ENCODE measurements at places on chromosomes 13 and 19. TPM values are rescaled to one million over a fixed set of nuclear protein-coding genes. Genes with fewer than 3 reads are reported as not detected.

- no peaks in the 10 kb centered on the region for H3K27me3 ChIP-seq
- no peak for DNase-seq
- no peaks in the 10 kb centered on the region for H3K4me1 ChIP-seq
- no peaks in the 10 kb centered on the region for H3K36me3 ChIP-seq
- H3K4me3 ChIP-seq: no peak overlapping the region
Observed at GRCh38 chr13:97249093-97249795, 27.1 kb downstream of the MBNL2 start.

DNA sequence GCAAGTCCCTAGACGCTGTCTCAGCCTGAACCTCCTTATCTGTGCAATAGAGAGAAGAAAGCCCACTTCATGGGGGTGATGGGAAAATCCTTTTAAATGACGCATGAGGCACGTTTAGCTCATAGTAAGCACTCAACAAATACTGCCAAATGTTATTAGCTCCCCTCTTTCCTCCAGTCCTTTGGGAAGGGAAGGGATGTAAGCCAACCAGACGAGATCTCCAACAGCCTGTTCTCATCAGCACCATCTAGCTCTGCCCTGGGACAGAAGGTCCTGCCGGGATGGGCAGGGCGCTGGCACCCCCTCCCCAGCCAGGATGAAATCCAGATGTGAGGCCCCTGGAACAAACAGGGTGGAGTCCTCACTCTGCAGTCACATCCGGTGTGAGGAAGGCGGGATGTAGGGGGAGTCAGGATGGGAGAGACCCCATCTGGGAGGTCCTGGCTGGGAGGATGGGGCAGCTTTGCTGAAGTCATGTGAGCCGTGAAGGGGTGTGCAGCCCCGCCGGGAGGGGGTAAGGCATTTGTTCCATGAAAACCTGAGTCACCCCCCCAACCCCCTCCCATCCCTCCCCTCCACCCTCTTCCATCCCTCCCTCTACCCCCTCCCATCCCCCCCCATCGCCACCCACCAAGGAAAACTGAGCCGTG, 4.6 kb downstream of the S1PR2 start:
- no peaks in the 10 kb centered on the region for H3K27me3 ChIP-seq
- H3K27ac ChIP-seq: no peak overlapping the region
- no peak for DNase-seq
- no peak overlapping the region for H3K4me3 ChIP-seq

DNA sequence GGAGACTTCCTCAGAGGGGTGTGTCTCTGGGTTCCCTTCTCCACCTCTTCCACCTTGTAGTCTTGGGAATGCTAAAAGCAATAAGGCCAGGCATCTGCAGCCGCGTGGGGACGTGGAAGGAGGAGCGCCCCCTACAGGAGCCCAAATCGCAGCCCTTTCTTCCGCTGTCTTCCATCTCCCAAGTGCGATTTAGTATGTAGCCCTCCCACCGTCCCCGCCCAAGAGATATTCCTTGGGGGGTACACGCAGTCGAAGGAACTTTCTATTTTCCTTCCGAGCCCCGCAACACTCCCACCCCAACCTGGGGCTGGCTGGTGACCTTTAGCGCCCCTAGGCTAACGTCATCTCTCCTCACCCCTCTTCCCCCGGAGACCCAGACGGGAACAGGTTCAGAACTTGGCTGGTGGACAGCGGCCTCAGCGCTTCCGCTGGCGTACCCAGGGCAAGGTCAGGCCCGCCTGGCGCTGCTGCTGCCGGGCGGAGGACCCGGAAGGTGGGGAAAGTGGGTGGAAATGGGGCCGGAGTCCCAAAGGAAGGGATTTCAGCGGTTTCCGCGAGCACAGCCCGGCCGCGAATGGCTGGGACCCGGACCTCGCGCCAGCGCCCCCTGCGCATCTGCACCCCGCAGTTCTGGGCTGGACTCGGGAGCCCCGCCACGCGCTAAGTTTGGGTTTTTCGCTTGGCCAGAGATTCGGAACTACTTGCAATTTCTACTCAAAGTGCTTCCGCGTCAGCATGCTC, 2.1 kb upstream of the PCDH8 start:
- no peak for DNase-seq
- no peaks in the 10 kb centered on the region for H3K4me1 ChIP-seq
- H3K27me3 ChIP-seq: peaks cover 20% of the 10 kb centered on the region

The ZNF560 gene
- total RNA-seq: not detected

DNA sequence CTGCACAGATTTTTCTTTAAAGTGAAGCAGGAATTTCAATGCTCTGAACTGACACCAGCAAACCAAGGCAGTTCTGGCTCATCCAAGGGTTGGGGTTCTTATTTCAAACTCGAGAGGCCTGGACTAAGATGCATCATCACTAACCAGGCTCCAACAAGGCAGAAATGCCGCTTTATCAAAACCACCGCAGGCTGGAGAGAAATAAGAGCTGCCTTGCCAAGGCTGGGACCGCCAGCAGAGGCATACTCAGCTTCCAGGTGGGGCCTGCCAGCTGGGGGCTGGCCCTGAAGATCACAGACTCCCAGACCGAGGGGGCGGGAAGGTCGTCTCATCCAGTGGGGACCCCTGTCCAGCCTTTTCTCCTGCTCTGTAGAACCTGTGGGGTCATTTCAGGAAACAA, 37.4 kb upstream of the GAS6 start:
- H3K4me3 ChIP-seq: no peak overlapping the region
- H3K27ac ChIP-seq: no peak overlapping the region
- DNase-seq: no peak

GRCh38 chr19:31147234-31147633, 202.0 kb downstream of the TSHZ3 start:
- DNase-seq: no peak
- H3K4me1 ChIP-seq: no peaks in the 10 kb centered on the region
- H3K36me3 ChIP-seq: no peaks in the 10 kb centered on the region
- peaks cover 15% of the 10 kb centered on the region for H3K27me3 ChIP-seq
- no peak overlapping the region for H3K27ac ChIP-seq
- no peak overlapping the region for H3K4me3 ChIP-seq

DNA sequence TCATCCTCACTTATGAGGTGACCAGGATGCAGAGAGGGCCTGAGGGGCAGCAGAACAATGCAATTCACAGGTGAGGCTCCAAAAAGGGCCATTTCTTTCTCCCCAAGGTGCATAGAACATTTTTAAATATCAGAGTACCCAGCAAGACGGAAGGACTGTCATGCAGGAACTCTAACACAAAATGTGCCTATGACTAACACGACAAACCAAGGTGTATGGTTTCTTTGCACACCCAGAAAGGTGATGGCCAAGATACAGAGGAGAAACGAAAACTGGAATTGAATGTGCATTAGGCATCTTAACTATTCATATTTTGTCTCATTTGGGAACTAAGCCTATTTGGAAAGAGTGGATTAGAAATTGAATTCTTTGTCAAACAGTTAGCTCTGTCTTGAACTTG, 29.9 kb downstream of the SHISA2 start:
- no peaks in the 10 kb centered on the region for H3K36me3 ChIP-seq
- no peak overlapping the region for H3K4me3 ChIP-seq
- H3K27ac ChIP-seq: no peak overlapping the region
- no peaks in the 10 kb centered on the region for H3K27me3 ChIP-seq
- peaks cover 2% of the 10 kb centered on the region for H3K4me1 ChIP-seq

The CD22 gene
- 25.7 TPM for total RNA-seq

DNA sequence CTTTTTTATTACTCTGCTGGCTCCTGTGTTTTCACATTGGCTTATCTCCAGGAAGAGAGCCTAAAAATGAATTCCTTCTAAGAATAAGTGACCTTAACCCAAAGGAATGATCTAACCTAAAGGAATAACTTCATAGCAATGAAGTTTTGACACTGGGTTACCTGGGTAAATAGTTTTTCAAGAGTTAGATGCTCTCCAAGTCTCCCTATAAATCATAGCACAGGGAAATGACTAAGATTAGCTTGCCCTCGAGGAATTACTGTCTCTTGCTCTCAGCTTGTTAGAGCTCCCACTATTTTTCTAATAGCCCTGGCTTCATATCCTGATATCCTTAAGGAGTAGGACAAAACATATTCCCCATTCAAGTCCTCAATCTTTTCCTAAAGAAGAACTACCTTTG, 66.3 kb downstream of the SPRY2 start:
- H3K4me1 ChIP-seq: no peaks in the 10 kb centered on the region
- no peak overlapping the region for H3K4me3 ChIP-seq
- H3K36me3 ChIP-seq: no peaks in the 10 kb centered on the region
- H3K27me3 ChIP-seq: no peaks in the 10 kb centered on the region
- no peak overlapping the region for H3K27ac ChIP-seq

GRCh38 chr19:3455960-3456601, 24.2 kb downstream of the SMIM24 start:
- no peaks in the 10 kb centered on the region for H3K27me3 ChIP-seq
- no peak overlapping the region for H3K4me3 ChIP-seq
- no peak for DNase-seq
- no peak overlapping the region for H3K27ac ChIP-seq

GRCh38 chr13:74087357-74087756, 46.8 kb downstream of the KLF12 start:
- no peak overlapping the region for H3K27ac ChIP-seq
- H3K36me3 ChIP-seq: no peaks in the 10 kb centered on the region
- no peak for DNase-seq
- H3K4me3 ChIP-seq: no peak overlapping the region
- no peaks in the 10 kb centered on the region for H3K27me3 ChIP-seq

DNA sequence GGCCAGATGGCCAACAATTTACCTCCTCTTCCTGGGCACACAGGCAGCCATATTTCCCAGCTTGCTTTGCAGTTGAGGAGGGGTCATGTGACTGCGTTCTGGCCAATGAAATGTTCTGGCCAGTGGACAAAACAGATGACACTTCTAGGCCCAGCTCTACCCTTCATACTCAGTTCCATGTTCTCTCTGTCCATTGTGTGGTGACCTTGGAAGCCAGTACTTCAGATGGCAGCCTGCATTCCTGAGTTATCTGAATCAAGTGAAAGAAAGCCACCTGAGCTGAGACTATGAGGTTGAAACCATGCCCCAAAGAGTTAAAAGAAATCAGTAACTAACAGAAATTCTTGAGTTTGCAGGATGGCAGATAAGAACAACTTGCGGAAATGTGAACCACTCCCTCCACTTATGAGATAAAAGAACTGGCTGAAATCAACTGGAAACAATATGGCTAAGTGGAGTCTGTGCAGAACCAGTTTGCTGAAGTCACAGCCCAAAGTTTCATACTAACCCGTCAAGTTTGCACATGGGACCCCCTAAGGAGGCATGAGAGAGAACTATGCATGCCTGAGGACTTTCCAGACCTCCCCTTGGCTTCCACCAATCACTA, 8.1 kb downstream of the FAM187B start:
- H3K27me3 ChIP-seq: no peaks in the 10 kb centered on the region
- no peak overlapping the region for H3K27ac ChIP-seq
- H3K36me3 ChIP-seq: no peaks in the 10 kb centered on the region
- DNase-seq: no peak
- peaks cover 45% of the 10 kb centered on the region for H3K4me1 ChIP-seq
- H3K4me3 ChIP-seq: no peak overlapping the region

The LGALS14 gene
- 0.49 TPM for total RNA-seq

The MARK4 gene
- total RNA-seq: 28.8 TPM

The EXOC3L2 gene
- total RNA-seq: not detected

GRCh38 chr19:43639519-43640423, at the start of gene CADM4:
CADM4 (minus strand) TSS chr19:43639850; CDS start chr19:43639790, 60 bp downstream.
- no peak within 1 kb of the TSS for H3K27ac ChIP-seq
- H3K36me3 ChIP-seq: no peaks in the 10 kb centered on the region
- peaks cover 9% of the 10 kb centered on the region for H3K4me1 ChIP-seq
- peaks cover 6% of the 10 kb centered on the region for H3K27me3 ChIP-seq
